Stimulated activated CD4-positive, alpha-beta T cell treated with anti-CD3 and anti-CD28 coated beads, TNF-alpha, amount 100 ng/mL, for 4 hours (primary cell): ENCODE measurements at places on chromosomes 4 and X.

- no peak for DNase-seq
These were observed 152.7 kb upstream of the FAM241A start for GRCh38 chr4:111992351-111993168.

- DNase-seq = no peak
These were observed 1547.4 kb upstream of the TENM3 start for GRCh38 chr4:180695851-180696250.

- DNase-seq = no peak
These were observed 94.4 kb downstream of the ABCB7 start for GRCh38 chrX:75061701-75062100.

DNA sequence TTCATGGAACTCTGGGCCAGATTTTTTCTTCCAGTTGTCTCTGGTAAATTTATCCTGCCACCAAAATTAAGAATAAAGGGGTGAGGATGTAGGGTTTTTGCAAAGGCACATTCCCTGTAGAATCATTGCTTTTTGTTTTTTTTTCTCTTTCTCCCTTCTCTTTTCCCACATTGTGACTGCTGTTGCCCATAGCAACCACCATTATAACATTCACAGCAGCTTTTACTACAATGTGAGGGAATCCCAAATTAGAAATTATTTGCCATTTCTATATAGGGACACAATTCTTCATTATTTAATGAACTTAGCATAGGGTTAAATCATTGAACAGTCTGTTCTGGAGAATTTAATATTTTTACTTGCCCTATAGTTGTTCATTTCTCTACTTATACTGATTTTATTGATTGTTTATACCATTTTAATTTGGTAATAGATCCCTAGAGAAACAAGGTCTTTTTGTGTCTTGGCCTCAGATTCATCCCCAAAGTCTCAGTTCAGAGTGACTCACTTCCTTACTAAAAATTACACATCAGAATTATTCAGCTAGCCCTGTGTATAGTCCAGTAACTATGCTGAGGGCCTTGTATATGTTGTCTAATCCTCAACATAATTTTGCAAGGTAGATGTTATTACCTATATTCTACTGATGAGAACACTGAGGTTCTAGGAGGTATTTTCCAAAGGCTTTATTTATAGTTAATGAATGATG, 80.8 kb upstream of the ANK2 start:
- DNase-seq = no peak

DNA sequence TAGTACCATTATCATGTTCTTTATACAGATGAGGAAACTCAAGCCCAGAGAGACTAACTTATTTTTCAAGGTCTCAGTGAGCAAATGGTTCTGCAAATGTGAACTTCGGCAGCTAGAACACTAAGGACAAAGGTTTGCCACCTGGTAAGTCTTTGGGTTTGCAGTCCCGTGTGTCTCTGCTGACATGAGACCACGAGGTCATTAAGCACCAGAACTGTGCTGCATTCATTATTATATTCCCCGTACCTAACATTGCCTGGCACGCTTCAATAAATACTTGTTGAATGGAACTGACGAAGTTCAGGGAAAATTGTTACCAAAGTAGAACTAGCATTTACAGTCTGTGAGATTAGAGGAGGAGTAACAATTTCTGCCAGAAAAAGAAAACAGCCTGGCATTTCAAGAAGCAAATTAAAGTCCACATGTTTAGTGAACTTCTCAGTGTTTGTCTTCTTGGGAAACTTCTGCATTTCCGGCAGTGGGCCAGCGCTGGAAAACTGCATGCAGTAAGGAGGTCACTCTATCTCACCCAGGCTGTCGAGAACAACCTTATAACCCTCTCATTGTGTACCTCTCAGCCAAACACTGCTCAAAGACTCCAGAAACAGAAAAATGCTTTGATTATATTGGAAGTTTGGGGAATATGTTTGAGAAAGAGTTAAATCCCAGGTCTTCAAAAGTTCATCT, 67.4 kb upstream of the CPEB2 start:
- DNase-seq = no peak

DNA sequence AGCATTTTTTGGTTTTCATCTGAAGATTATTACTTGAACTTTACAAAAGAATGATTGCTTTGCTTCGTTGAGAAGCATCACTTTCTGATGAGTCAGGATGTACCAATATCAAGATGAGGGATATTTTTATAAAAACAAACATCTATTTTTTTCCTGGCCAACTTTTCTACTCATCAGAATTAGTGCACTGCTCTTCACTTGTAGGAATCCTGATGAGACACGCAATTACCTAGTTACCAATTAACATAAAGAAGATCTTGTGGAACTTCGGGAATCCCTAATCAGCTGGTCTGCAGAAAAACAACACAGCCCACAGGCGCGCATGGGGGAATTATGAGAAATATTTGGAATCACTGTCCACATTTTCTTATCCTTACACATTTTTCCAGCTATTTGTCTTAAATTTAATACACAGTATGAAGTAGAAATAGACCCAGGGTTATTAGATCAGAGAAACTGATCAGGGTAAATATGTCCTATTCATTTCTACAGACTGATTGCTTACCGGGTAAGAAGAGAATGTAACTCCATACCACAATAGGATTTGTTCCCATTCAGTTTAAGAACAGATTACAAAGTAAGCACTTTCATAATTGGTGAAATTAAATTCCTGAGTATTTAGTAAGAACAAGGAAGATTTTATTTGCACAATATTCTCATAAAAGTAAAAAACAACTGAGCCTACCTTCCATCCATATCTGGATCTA, 50.9 kb downstream of the MFAP3L start:
- no peak for DNase-seq

DNA sequence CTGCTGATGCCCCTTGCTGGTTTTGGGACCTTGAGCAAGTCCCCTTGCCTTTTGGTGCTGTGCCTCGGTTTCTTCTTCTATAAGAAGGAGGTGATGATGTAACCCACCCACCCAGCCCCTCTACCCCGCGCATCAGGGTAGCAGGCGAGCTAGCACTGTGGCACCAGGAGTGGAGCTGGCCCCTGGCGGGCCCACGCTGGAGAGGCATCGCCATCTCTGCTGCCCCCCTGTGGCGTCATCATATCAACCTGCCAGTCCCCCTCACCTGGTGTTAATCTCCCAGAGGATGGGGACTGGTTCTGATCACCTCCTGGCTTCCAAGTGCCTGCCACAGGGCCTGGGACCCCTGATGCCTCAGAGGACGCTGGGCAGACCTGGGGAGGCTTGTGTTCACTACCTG, 6.3 kb upstream of the SORCS2 start:
- no peak for DNase-seq

DNA sequence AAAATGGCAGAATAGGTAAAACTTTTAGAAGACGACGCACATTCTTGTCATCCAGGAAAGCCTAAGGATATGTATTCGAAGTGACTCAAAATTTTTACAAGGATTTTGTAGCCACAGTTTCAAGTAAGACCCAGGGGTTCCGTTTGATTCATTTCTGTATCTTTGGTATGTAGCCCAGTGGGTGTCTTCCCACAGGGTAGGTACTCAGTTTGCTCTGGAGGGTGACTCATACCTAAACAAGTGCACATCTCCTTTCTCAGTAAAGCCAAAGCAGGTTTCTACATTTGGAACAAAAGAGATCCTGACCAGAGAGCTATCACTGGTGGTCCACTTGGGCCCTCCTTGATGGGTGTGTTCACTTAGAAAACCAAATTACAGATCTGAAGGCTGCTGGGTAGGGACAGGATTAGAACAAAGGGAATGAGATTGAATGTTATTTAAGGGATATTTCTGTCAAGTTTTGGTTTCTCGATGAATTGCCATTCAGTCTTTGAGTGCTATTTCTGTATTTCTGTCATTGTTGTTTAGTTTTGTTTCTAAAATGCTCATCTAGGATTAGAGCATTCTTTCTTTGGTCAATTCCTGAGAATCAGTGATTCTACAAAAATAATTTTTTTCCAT, 56.1 kb downstream of the PLS3 start:
- DNase-seq = no peak

DNA sequence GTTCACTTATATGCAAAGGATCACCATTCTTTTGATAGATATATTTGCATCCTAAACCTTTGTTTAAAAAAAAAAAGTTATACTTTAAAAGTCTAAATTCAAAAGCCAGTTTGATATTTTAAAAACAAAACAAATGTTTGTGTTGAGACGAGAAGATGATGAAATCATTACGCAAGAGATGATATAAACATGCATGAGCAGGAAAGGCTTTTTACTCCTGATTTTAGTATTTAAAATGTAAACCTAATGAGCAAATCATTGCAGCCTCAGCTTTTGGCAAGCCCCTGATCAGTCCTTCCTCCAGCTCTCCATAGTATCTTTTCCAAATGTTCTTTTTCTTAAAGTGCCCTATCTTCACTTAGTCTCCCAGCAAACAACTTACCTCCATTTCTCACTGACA, 115.6 kb downstream of the ARAP2 start:
- DNase-seq = no peak

DNA sequence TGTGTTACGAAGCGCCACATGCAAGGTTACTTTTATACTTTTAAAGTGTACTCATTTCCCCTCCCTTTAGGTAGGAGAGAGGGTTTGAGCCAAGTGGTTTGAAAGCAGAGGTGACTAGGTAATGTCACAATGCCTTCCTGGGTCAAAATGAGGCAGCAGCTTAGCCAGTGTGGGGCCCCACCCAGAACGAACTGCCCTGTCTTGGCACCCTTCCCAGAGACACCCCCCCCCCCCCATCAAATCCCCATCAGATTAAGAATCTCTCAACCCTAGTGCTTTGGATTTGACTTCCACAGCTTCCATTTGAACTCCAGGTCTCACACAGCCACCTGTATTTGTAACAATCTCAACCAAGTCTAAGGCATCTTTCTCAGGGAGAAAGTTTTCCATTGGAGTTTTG, 31.1 kb downstream of the BCOR start:
- DNase-seq = no peak

- no peak for DNase-seq
These were observed 1871.5 kb downstream of the ARAP2 start for GRCh38 chr4:34372815-34373214.

- DNase-seq = no peak
These were observed 108.3 kb downstream of the TENM3 start for GRCh38 chr4:182351485-182351884.

DNA sequence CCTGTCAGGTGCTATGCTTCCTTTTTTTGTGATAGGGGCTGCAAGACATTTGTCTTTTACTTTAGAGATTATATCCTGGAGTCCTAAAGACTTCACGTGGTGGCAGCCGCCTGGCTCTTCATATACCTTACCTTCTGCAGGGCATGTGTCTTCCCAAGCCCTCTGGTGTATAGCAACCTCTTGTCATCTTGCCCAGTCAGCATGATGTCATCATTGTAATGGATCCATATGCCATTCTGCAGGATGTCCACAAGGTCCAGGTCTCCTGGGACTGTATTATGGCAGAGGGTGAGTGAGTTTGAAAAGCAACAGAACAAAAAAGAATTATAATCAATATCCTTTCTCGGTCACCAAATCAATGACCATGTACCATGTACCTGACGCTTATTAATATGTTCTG, 82.2 kb upstream of the SCOC start:
- no peak for DNase-seq

DNA sequence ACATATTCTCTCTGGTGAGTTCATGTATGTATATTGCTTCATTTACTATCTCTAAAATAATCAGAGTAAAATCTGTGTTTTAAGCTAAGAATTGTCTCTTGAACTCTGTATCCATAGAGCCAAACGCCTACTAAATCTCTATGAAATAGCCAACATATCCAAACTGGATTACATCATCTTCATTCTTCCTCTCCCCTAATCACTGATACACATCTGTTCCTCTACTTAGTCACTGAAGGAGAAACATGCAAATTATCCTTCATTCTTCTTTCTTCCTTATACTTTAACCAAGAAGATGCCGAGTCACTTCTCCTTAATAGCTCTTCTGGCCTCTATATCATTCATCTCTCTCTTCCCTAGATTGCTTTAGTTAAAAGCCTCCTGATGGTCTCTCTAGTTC, 630.4 kb upstream of the FTHL17 start:
- no peak for DNase-seq

- DNase-seq = no peak
These were observed 1555.5 kb upstream of the IGFBP7 start for GRCh38 chr4:58665649-58666048.

- DNase-seq = no peak
These were observed 38.3 kb downstream of the TKTL1 start for GRCh38 chrX:154333837-154334271.
